ENCODE measurements at places on chromosomes 7 and 10.

GRCh38 chr10:114908896-114909295 is 29.1 kb upstream of the TRUB1 start:
- H3K4me1 ChIP-seq, result peaks cover 10% of the 10 kb centered on the region
- peaks cover 19% of the 10 kb centered on the region for H3K27me3 ChIP-seq
- no peaks in the 10 kb centered on the region for H3K36me3 ChIP-seq
- no peak for DNase-seq
- no peak overlapping the region for H3K4me3 ChIP-seq

GRCh38 chr7:55022002-55022985 is 3.5 kb downstream of the EGFR start:
- H3K4me3 ChIP-seq, result no peak overlapping the region
- no peaks in the 10 kb centered on the region for H3K4me1 ChIP-seq
- peaks cover 41% of the 10 kb centered on the region for H3K27me3 ChIP-seq

- H3K27ac ChIP-seq, result no peak overlapping the region
- no peaks in the 10 kb centered on the region for H3K36me3 ChIP-seq
- no peak overlapping the region for H3K4me3 ChIP-seq
- no peaks in the 10 kb centered on the region for H3K27me3 ChIP-seq
- DNase-seq, result no peak
Measured at GRCh38 chr7:101676956-101677355, 47.9 kb upstream of the MYL10 start.

DNA sequence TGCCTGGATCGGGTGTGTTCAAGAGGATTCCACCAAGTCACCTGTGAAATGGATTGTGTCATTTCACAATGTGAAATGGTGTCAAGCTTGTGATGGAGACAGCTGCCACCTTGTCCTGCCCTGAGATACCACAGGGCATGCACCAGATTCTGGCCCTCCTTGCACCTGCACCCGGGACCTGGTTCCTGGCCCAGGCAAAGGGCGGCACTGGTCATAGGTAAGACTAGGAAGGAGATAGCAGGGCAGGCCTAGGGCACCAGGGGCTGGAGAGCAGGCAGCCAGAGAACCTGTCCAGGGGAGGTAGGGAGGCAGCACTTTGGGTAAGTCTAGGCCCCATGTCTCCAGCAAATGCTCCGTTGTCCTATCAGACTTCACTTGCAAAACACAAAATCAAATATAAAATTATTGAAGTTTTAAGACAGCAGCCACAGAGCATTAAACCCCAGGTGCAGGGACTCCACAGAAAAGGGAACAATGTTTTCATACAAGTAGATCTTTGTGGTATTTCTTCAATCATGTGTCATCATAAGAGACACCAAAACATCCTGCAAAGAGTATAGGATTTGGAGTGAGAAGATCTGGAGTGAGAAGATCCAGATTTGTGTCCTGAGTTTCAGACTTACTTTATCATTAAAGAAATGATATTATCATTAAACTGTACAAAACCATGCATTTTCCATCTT is 22.7 kb upstream of the ZNF800 start:
- peak overlapping the region; percentile 95 for H3K27ac ChIP-seq
- H3K4me1 ChIP-seq, result peaks cover 61% of the 10 kb centered on the region
- peaks cover 11% of the 10 kb centered on the region for H3K27me3 ChIP-seq
- H3K4me3 ChIP-seq, result no peak overlapping the region
- DNase-seq, result no peak

DNA sequence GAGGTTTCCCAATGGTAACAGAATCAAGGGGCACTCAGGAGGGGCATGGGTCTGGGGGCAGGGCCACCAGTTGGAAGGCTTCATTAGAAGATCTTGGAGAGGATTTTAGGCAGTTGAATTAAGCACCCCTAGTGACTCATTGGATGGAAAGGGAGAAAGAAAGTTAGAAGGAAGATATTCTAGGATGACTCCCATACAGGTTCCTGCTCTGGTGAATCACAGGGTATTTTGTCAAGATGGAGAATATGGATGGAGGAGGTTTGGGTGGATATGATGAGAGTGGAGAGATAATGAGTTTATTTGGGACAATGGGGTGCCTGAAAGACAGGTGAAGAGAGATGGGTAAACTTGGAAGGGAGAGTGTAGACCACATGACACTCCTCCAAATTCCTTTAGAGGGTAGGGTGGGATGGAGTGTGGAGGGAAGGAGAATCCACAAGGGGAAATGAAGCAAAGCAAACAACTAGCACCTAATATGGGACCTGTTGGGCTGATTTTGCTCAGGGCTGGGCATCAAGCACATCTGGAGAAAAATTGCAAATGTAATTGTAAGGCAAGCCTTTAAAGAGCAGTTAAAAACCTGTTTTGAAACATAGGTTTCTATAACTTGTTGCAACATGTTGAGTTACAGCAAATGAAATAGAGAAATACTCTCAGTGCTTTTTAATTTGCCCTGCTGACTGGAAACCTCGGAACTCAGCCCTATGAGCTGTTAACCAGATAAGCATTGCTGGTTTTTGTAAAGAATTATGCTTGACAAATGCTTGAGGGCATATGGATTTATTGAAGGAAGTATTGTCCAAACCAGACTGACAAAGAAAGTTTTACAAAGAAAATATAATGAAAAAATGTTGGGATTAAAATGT is 2.9 kb upstream of the ENTPD7 start:
- H3K36me3 ChIP-seq, result no peaks in the 10 kb centered on the region
- H3K27me3 ChIP-seq, result peaks cover 27% of the 10 kb centered on the region
- peaks cover 21% of the 10 kb centered on the region for H3K4me1 ChIP-seq
- H3K4me3 ChIP-seq, result no peak overlapping the region
- no peak overlapping the region for H3K27ac ChIP-seq

DNA sequence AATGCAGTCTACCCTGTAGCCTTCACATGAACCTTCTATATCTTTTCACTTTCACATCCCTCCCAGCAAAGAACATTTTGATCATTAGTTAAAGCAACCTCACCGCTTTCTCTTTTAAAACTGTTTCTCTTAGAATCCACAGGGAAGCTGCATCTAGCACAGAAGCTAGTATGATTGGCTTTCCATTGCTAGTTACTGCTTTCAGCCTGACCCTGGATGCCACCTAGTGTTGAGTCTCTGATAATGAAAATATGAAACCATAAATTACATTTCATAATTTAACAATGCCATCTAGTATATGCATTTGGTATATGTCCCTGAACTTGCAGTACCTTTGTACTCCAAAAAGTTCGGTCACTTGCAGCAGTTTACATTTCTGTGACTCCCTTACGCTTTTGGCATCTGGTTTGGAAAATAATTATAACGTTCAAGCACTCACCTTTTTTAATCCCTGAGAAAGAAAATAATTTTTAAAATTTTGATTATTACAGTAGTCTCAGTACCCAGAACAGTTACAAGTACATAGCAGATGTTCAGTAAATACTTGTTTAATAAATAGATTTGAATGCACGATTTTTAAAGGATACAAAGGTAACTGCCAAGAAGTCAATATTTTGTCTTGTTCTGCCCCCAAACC is 22.7 kb downstream of the CISD1 start:
- H3K36me3 ChIP-seq, result no peaks in the 10 kb centered on the region
- peaks cover 1% of the 10 kb centered on the region for H3K4me1 ChIP-seq
- DNase-seq, result peak; percentile 58
- H3K4me3 ChIP-seq, result no peak overlapping the region

DNA sequence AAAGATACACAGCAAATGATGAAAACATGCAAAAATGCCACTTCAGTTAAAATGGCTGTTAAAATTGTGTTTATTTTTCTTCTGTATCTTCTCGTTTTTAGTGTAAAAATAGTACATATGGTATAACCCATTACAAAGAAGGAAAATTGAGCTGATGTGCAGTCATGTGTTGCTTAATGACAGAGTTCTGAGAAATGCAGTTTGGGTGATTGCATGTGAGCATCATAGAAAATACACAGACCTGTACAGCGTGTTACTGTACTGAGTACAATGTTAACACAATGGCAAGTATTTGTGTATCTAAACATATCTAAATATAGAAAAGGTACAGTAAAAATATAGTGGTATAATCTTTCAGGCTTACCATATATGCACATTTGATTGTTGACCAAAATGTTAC is 7.3 kb downstream of the DMTF1 start:
- peaks cover 36% of the 10 kb centered on the region for H3K36me3 ChIP-seq
- no peak overlapping the region for H3K27ac ChIP-seq
- H3K4me3 ChIP-seq, result no peak overlapping the region
- no peak for DNase-seq
- H3K4me1 ChIP-seq, result peaks cover 58% of the 10 kb centered on the region

DNA sequence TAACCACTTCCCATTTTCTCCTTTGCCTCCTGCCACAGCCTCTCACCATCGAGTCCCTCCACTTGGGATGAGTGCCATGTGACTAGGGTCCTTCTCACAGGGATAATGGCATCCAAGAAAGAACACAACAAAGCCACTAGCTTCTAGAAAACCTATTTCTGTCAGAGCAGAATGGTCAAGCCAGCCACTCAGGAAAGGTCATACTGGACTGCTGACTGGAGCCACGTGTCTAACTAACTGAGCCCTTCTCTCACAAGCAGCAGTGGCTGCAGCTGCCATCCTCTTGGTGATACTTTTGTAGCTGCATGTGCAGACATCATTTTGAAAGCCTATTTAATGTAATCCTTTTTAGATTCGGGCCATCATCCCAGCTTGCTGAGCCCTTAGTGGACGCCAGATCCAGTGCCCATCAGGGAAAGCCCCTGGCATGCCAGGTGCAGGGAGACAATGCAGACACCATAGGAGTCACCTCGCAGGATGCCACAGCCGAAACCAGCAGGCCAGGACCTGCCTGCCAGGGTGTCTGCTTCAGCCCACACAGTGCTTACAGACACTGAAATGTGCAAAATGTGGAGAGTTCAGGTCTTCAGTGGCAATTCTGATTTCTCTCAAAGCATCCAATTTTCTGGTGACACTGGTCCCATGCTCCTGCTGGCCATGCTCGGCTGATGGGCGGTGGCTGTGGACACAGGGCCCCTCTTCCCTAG is 98.3 kb upstream of the DDC start:
- no peak for DNase-seq
- peaks cover 2% of the 10 kb centered on the region for H3K27me3 ChIP-seq
- H3K36me3 ChIP-seq, result peaks cover 2% of the 10 kb centered on the region

- H3K27ac ChIP-seq, result no peak overlapping the region
- H3K4me3 ChIP-seq, result no peak overlapping the region
- no peaks in the 10 kb centered on the region for H3K36me3 ChIP-seq
- no peaks in the 10 kb centered on the region for H3K27me3 ChIP-seq
- DNase-seq, result no peak
Measured at GRCh38 chr7:148901178-148901577, 17.1 kb upstream of the EZH2 start.

DNA sequence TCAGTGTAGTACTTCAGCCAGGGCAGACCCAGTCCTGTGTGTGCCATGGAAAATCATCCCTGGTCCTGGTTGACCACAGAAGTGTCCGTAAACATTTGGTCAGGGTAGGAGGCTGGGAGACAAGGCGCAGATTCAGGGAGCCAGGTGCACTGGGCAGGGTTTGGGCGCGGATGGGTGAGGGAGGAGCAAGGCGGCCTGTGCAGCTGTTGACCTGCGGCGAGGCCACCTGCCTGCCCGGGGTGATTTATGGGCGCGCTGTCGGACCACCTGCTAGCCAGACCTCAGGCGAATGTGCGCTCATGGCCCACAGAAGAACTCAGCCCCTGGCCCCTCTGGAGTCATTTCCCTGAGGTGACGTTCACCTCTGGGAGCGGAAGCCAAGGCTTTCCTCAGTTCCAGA is 6.6 kb downstream of the SFRP5 start:
- no peak overlapping the region for H3K4me3 ChIP-seq
- peaks cover 11% of the 10 kb centered on the region for H3K27me3 ChIP-seq
- peaks cover 7% of the 10 kb centered on the region for H3K36me3 ChIP-seq
- H3K27ac ChIP-seq, result no peak overlapping the region
- peaks cover 1% of the 10 kb centered on the region for H3K4me1 ChIP-seq

DNA sequence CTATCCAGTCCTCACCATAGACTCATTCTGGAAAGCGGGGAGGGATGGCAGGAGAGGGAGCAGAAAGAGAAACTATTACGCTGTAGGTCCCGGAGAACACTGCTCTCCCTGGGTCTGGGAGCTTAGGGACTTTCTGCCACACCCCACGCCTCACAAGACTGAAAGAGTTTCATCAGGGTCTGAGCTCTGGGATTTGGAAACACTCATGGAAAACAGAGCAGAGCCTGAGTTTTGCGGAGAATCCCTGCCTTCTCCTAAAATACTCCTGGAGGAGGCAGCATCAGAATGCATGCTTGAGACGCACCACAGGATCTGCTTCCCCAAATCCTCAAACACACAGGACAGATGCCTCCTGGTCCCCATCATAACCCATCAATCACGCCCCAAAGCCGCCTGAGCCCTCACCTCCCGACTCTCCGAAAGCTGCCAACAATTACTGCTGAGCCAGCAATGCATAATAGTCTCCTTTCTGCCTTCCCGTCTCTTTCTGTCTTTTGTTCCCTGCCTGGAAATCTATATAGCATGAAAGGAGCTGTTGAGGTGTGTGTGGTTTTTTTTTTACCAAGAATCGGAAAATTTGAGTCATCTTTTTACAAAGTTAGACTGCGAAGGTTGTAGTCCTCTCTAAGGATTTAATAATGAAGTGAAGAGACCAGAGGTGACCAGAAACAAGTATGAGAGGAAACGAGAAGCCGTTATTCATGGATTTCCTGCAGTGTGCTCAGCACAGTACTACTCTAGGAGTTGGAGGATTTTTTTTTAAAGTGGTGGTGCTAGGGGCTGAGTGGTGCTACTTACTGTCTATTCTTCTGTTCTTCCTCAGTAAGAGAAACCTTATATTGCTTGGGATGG is 37.7 kb downstream of the ASB13 start:
- DNase-seq, result no peak
- peak overlapping the region; percentile 66 for H3K27ac ChIP-seq
- peaks cover 15% of the 10 kb centered on the region for H3K27me3 ChIP-seq

- peaks cover 31% of the 10 kb centered on the region for H3K4me1 ChIP-seq
- H3K27me3 ChIP-seq, result no peaks in the 10 kb centered on the region
- peak overlapping the region; percentile 85 for H3K27ac ChIP-seq
- H3K4me3 ChIP-seq, result no peak overlapping the region
Measured at GRCh38 chr10:131081376-131081775, 230.1 kb downstream of the TCERG1L start.

DNA sequence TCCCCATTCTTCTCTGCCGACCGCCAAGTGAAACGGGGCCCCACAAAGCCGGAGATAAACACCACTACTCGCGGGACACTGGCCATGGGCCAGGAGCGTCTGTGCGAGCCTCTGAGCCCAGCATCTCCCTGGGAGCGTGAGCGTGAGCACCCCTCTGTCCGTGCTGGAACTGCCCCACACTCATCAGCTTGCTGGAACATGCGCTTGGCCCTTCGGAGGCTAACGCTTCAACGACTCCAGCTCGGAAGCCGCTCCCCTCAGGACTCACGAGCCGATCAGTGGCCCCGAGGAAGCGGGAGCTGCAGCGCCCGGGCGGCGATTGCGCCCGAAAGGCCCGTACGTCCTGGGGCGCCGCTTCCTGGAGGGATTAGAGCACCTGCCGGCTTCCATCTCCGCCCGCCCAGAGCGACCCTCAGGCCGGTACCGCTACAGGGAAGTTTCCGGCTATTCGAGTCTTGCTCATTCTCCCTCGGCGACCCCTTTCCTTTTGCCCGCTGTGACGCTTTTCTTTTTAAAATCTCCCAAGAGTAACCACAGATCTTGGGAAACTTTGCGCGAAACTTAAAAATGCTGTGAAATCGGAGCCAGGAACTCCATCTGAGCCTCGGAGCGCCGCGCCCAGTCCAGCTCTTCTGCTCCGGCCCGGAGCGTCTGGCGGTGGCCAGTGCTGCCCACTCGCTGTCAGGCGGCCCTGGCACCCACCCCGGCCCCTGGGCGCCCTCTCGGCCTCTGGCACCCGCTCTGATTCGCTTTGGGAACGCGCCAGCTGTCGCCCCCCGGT is 1.0 kb downstream of the TLL2 start:
- DNase-seq, result no peak
- peaks cover 9% of the 10 kb centered on the region for H3K36me3 ChIP-seq
- peak overlapping the region; percentile 64 for H3K4me3 ChIP-seq
- H3K27ac ChIP-seq, result no peak overlapping the region
- H3K4me1 ChIP-seq, result peaks cover 17% of the 10 kb centered on the region
- H3K27me3 ChIP-seq, result peaks cover 61% of the 10 kb centered on the region
